Activated naive CD4-positive, alpha-beta T cell (primary cell): ENCODE measurements at places on chromosomes 1 and 21.

GRCh38 chr1:75079538-75080290 is 54.5 kb upstream of the LHX8 start:
- no peak for DNase-seq

DNA sequence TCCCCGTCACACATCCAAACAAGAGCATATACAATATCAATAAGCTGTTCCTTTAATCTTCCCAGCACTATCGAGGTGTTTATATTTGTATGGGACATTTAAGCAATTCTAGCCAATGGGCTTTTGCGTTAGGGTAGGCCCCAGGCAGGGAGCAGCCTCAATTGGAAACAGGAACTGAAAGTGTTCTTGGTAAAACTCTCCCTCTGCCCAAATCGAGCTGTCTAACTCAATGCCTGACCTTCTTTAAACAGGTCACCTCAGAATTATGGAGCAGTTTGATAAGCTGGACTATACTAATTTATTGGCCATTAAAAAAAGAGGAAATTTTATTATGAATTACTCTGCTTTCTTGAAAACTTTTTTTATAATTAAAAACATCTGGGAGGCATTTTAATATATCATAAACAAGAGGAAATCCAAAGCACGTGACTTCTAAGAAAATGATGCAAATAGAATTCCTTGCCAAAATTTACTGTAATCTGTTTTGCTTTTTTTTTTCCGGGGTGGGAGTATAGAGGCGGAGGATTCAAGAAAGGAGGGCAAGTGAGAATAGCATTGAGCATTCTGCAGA is 498.1 kb downstream of the LMO4 start:
- no peak for DNase-seq

DNA sequence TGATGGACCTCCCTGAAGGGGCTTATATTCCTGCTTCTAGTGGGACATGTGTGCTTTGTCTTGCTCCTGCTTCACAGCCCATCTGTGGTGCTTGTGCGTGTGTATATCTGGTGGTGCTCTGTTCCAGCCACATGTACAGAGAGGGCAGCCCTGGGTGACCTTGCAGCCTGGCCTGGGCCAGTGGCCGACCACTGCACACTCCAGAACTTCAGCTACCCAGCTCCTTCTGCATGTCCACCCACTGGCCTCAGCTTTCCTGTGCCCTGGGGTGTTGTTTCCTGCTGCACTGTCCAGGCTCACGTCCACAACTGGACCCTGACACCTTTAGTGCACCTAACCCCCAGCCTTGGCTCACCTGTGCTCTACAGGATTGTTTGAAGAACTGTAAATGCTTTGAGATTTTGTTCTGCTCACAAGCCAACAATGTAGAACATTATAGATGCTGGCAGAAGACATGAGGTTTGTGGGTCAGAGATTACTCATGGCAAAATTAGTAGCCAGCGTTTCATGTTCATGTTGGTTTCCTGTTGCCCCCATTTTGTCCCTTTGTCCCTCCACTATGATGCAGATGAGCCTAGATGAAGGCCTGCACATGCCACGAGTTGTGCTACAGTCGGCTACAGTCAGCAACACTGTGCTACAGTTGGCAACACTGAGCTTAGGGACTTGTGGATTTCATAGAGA is 5.3 kb upstream of the S100B start:
- DNase-seq, result no peak

GRCh38 chr1:25563330-25564215 is 20.2 kb downstream of the LDLRAP1 start:
- no peak for DNase-seq

DNA sequence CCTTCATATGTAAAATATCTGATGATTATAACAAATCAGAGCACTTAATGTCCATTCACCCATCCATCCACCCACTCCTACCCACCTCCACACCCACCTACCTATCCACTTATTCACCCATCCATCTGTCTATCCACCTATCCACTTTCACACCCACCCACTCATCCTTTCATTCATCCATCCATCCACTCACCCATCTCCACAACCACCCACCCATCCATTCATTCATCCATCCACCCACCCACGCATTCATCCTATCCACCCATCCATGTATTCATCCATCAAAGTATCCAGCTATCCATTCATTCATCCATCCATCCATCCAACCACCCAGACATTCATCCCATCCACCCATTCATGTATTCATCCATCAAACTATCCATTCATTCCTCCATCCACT is 466.1 kb downstream of the AJAP1 start:
- DNase-seq, result no peak

DNA sequence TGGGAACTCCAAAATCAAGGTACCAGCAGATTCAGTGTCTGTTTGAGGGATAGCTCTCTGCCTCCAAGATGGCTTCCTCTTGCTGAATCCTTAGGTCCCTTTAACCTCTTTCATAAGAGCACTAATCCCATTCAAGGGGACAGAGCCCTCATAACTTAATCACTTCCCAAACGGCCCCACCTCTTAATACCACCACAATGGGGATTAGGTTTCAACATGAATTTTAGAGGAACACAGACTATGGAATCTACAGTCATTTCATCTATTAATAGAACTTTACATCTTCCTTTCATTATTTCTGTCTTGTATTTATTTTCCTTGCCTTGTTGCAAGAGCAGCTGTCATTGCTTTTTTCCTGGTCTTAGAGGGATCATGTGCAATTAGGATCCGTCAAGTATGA is 30.3 kb downstream of the HOOK1 start:
- no peak for DNase-seq

DNA sequence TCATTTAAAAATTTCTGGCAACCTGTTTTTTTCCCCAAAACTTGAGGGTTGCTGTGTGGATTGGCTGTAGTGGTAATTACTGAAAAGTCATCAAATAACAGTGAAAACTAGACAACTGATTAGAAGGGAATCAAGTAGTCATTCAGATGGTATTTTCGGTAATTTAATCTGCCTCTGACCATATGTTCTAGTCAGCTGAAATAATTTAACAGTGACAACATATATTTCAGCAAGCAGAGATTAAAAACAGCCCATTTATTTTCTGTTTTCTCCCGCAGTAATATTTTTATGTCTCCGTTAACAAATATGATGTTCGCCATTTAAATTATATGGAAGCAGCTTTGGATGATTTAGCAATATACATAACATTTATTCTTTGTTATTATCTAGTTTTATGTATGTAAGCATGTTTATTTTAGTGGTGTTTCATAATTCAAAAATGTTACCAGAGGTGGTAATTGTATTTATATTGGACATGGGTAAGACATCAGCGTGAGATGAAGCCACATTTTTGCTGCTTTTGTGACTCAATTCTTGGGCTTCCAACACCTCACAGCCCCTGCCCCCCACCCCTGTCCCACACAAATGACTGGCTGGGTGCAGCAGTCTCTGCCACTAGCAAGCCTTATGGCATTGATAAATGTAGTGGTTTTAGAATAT is 104.4 kb downstream of the GALNT2 start:
- no peak for DNase-seq

DNA sequence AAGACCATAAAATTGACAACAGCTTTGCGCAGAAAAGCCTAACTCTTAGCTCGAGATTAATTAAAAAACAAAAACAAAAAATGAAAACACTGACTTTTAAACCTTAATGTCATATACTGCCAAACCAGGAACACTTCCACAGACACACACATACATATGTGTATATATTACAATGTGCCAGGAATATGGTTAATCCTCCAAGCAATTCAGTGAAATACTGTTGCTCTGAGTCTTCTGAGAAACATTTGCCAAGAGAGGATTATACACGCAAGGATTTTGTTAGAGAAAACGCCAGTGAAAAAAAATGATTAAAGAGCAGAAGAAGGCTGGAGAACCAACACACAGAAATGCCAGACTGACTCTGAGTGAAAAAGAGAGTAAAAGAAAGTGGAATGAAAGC is 116.7 kb upstream of the CHRM3 start:
- no peak for DNase-seq

DNA sequence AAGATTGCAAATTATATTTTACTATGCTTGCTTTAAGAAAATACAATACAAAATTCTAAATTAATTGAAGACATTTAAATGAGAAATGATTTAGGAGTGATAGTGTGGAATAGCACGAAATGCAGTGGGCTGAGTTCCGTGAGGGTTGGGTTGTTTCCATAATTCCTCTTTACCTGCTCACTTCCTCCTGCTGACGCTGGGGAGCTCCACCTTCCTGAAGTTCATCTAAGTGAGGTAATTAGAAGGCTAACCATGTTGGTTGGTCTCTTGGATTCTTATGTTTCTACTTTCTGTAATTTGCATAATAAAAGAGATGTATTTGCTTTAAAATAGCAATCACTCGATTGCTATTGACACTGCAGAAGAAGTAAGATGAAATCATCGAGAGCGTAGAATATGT is 4.7 kb downstream of the OR14I1 start:
- DNase-seq, result no peak

- no peak for DNase-seq
These were observed 70.7 kb downstream of the CAPZB start for GRCh38 chr1:19414515-19415121.

DNA sequence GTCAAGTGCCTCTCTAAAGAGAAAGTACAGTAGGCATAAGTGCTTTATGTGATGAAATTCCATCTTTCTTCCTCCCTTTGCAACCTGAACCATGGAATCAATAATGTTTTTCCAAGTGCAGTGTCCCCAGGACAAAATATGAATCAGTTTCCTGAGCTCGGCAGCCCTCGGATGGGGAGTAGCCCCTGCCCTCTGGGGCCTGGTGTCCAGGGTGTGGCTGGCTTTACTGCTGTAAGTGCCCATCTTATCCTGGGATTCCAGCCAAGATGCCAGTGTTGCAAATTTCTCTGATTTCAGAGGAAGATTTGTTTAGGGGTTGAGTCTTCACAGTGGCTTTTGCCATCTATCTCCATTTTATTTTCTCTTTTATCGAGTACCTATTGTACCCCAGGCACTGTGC is 40.5 kb upstream of the SRP9 start:
- no peak for DNase-seq

DNA sequence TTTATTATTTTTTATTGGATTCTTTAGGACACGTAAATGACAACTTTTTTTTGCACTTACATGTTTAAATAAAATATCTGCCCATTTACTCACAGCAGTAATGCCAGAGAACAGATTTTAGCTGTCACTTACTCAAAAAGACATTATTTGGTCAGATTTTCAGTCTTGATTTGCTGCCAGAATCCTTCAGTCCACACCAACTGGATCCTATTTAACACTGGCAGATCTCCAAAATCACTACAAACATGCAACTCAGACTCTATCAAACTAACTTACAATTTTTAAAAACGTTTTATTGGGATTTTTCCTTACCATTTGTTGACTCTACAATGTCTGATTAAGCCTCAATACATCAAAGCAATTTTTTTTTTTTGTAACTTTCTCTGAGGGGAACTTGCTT is 11.1 kb downstream of the ATP6V1G3 start:
- no peak for DNase-seq

DNA sequence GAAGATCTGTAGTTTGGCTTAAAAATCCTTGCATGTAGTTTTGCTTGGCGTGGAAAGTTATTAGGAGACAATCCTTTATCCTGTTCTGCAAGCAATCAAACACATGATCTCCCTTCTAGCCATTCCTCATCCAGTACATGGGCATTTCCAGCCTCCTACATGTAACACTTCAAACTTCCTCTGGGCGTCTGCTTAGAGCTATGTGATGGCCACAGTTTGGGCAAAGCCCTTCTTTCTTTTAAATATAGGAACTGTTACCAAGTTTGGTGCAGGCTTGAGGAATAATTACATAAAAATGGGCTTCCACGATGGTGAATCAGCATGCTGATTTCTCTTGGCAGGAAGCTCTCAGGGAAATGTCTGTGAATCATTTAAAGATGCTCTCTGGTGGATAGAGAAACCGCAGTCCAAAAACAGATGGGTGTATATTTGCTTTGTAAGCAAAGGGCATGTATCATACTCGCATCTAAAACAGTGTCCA is 176.9 kb upstream of the FMN2 start:
- DNase-seq, result no peak

DNA sequence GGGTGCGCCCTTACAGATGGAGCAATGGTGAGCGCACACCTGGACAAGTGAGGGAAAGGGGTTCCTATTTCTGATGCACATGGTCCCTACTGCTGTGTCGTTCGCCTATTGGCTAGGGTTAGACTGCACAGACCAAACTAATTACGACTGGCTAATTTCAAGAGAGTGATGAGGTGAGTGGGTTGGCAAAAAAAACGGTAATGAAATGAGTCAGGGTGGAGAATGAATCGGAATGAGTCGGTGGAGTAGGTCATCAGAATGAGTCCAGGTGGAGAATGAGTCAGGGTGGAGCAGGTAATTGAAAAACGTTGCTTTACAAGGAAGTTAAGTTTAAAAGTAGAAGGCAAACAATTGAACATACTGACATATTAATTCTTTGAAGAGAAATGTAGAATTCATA is 79.8 kb downstream of the WDR4 start:
- DNase-seq, result no peak

DNA sequence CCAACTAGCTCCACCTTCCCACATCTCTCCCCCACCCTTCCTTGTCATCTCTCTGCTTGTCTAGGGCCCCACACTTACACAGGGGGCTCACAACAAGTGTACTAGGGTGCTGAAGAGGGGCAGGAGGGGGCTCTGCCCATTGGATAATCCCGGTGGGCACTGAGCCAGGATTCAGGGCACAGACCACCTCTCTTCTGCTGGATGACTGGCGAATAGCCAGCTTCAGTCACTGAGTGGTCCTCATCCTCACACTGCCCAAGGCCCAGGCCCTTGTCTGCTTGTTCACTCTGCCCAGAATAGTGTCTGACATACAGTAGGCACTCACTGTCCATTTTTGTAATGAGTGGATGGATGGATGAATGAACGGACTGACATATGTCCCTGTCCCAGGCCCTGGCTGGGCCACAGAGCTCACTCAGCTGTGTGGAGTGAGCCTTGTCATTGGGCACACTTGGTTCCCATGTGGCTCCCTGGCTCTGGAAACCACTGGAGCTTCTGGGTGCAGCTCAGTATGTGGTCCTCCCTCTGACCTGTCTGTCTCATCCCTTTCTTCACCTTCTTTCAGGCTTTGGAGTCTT is 36.6 kb downstream of the FOXO6 start:
- DNase-seq, result no peak

- DNase-seq, result no peak
These were observed 236.9 kb upstream of the DPYD start for GRCh38 chr1:98157524-98158313.

DNA sequence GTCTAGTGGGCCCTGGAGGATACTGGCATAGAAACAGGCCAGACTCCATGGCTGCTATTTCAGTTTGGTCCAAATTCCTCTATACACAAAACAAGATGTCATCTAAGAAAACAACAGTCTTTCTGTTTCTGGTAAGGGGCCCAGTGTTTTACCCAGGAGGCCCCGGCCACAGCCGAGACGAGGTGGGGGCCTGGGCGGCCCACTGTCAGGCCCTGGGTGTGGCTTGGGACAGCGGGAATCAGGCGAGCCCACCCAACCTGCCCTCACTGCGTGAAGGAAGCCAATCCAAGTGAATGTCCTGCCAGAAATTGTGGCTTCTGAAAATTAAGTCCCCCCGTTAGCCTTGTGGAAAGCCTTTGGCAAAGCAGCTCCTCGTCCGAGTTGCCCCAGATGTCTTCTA is 31.2 kb upstream of the GPR153 start:
- DNase-seq, result no peak
